ENCODE measurements at places on chromosomes 6 and 20. TPM values are rescaled to one million over a fixed set of nuclear protein-coding genes. Genes with fewer than 3 reads are reported as not detected.
A peak's percentile ranks its signal among the peaks of the same experiment; 100 is the strongest.

WFDC5 gene
- not detected for total RNA-seq

NPEPL1 gene
- 29.7 TPM for total RNA-seq

ATAT1 gene
- total RNA-seq: 2.6 TPM

FRS3 gene
- 4.1 TPM for total RNA-seq

MYLK4 gene
- 0.50 TPM for total RNA-seq

DNA sequence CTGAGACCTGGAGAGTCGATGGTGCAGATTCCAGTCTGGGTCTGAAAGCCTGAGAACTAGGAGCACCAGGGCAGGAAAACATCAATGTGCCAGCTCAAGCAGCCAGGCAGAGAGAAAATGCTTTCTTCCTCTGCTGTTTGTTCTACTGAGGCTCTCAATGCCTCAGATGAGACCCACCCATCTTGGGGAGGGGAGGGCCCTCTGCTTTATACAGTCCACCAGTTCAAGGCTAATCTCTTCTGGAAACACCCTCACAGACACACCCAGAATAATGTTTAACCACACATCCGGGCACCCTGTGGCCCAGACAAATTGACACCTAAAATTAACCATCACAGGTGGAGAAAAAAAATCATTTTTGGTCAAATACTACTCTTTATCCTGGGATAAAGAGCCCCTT lies 89.3 kb upstream of the SLC22A23 start:
- H3K36me3 ChIP-seq: no peaks in the 10 kb centered on the region
- no peak overlapping the region for H3K27ac ChIP-seq
- no peaks in the 10 kb centered on the region for H3K27me3 ChIP-seq
- H3K4me1 ChIP-seq: no peaks in the 10 kb centered on the region

DNA sequence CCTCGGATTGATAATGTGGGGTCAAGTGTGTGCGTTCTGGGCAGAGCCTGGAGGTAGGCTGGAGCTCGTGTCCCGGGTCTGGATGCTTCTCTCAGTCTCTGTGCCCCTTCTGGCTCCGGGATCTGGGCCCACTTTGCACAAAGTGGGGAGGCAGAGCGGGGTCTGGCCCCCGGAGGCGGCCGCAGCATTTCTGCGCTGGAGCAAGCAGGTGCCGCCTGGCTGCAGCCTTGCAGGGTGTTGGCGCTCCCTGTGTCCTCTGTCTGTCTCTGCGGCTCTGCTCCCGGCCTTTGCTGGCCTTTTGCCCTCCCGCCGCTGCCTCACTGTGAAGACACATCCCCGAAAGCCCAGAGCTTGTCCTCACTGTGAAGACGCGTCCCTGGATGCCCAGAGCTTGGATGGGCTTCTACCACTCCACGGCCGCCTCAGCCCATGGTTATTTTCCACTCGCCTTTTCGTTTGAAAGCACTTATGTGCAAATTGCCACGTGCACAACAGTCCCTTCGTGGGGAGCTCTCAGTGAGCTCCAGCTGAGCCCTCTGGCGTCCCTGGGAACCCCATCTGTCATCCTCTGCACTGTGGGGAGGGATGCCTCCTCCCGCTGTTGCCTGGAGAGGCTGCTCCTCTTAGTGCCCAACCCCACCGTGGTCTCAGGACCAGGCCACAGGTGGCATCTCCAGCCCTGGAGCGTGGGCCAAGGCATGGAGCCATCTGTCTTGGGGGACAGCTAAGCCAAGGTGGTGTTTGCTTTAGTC lies 17.4 kb downstream of the SLCO4A1 start:
- no peaks in the 10 kb centered on the region for H3K36me3 ChIP-seq
- H3K4me1 ChIP-seq: peaks cover under 1% of the 10 kb centered on the region
- H3K4me3 ChIP-seq: no peak overlapping the region
- no peak overlapping the region for H3K27ac ChIP-seq
- H3K27me3 ChIP-seq: peaks cover 6% of the 10 kb centered on the region

DNA sequence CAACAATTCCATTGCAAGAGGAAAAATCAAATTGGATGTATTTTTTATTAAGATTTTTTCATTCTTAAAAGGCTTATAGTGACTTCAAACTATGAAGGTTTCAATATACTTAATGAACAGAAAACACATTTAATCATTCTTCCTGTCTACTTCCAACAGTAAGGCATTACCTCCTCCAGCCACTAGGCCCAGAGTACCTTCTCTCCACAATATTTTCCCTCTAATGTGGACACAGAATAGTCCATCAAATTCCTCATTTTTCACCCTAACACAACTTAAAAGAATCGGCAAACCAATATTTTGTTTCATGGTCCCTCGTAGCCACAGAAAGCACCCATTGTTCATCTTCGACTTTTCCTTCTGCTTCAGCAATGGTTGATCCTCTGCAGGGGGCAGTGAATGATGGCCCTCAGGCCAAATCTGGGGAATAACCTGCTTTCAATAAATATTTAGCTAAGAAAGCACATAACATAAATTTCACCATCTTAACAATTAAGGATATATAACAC lies 335.4 kb upstream of the ID4 start:
- H3K36me3 ChIP-seq: no peaks in the 10 kb centered on the region
- no peaks in the 10 kb centered on the region for H3K4me1 ChIP-seq
- H3K27ac ChIP-seq: no peak overlapping the region
- no peak overlapping the region for H3K4me3 ChIP-seq
- H3K27me3 ChIP-seq: no peaks in the 10 kb centered on the region
- no peak for DNase-seq

DNA sequence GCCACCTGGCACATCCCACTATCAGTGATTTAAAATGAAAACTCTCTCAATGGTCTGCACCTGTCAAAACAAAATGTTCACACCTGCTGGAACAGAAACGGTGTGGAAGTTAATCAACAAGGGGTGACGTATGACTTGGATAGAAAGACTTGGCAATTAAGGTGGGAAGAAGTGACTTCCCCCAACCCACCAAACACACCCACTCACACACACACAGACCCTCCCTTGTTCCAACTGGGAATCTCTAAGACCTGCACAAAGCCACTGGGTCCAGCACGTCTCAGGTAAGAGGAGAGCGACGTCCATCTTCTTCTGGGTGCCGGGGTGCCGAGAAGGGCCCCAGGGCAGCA lies 25.1 kb upstream of the TCFL5 start:
- no peaks in the 10 kb centered on the region for H3K4me1 ChIP-seq
- DNase-seq: no peak
- H3K27ac ChIP-seq: no peak overlapping the region
- no peak overlapping the region for H3K4me3 ChIP-seq
- H3K36me3 ChIP-seq: peaks cover 16% of the 10 kb centered on the region

DNA sequence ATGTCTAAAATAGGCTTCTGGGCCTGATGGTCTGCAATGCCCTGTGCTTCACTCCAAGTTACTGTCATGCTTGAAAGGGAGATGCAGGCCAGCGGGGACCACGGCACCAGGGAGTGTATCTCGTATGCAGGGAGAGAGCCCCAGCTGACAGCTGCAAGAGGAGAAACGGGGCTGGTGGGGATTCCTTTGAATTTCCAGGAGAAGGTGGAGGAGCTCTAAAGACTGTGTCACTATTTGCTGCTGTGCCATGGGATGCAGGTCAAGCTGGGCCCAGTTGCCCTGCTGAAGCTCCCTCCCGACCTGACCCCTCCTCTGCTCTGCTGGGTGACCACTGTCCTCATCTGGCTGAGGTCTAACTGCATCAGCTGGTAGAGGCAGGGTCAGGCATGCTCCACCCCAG lies 989 bp downstream of the CST1 start:
- no peak for DNase-seq
- no peak overlapping the region for H3K27ac ChIP-seq
- no peaks in the 10 kb centered on the region for H3K27me3 ChIP-seq
- peaks cover 2% of the 10 kb centered on the region for H3K4me1 ChIP-seq

DNA sequence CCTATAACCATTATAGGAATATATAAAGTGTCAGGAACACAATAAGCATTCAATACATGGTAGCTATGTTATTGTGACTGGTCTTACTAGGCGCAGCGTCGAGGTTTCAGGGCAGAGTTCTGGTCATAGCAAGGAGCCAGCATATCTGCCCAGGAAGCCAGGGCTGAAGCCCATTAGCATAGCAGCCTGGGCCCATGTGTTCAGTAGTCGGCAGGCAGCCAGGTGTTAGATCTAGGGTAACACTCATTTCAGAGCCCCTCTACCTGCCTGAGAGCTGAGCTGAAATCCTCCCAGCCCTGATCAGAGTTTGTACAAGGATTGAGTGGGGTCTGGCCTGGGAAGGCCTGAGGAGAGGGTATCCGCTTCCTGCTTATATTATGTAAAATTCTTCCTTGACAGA lies 32.1 kb downstream of the C20orf173 start:
- H3K27me3 ChIP-seq: no peaks in the 10 kb centered on the region
- peaks cover 3% of the 10 kb centered on the region for H3K36me3 ChIP-seq
- H3K27ac ChIP-seq: peak overlapping the region; percentile 57
- no peaks in the 10 kb centered on the region for H3K4me1 ChIP-seq
- DNase-seq: no peak

- H3K4me3 ChIP-seq: no peak overlapping the region
- H3K27ac ChIP-seq: no peak overlapping the region
- H3K36me3 ChIP-seq: no peaks in the 10 kb centered on the region
- H3K27me3 ChIP-seq: no peaks in the 10 kb centered on the region
- no peaks in the 10 kb centered on the region for H3K4me1 ChIP-seq
- DNase-seq: no peak
Measured at GRCh38 chr6:5339786-5340185, 78.5 kb downstream of the FARS2 start.

DNA sequence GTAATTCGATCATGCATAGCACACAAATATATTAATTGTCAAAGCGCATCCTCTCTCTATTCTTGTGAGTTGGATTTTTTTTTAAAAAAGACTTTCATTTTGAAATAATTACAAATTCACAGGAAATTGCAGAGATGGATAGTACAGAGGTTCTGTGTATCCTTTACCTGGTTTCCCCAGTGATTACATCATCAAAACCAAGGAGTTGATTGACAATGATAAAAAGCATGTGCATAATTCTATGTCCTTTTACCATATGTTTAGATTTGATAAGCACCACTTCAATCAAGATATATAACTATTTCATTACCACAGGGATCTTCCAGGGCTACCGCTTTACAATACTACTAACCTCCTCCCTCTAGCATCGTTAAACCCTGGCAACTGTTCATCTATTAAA lies 40.2 kb downstream of the CCN2 start:
- no peaks in the 10 kb centered on the region for H3K36me3 ChIP-seq
- H3K4me3 ChIP-seq: no peak overlapping the region
- no peaks in the 10 kb centered on the region for H3K4me1 ChIP-seq

- H3K27me3 ChIP-seq: no peaks in the 10 kb centered on the region
- no peaks in the 10 kb centered on the region for H3K4me1 ChIP-seq
- H3K4me3 ChIP-seq: no peak overlapping the region
- H3K27ac ChIP-seq: no peak overlapping the region
- no peak for DNase-seq
Measured at GRCh38 chr6:99507648-99508047, 7.6 kb downstream of the USP45 start.

DNA sequence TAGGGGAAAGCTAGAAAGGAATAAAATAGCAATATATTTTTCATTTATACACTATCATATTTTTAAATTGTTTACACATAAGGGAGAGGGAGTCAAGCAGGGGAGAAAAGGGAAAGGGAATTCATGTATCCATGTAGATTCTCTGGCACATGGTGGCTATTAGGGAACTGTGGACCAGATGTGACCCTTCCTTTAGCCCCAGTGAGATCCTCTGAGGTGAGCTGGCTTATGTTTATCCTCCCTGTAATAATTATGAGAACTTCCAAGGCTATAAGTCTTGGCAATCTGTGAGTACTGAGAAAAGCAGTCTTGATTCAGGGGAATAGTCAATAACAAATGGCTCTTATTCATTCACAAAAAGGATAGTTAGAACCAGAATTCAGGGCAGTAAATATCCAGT lies 42.6 kb downstream of the TSBP1 start:
- H3K36me3 ChIP-seq: no peaks in the 10 kb centered on the region
- H3K4me1 ChIP-seq: no peaks in the 10 kb centered on the region
- no peak for DNase-seq
- H3K27me3 ChIP-seq: no peaks in the 10 kb centered on the region

DNA sequence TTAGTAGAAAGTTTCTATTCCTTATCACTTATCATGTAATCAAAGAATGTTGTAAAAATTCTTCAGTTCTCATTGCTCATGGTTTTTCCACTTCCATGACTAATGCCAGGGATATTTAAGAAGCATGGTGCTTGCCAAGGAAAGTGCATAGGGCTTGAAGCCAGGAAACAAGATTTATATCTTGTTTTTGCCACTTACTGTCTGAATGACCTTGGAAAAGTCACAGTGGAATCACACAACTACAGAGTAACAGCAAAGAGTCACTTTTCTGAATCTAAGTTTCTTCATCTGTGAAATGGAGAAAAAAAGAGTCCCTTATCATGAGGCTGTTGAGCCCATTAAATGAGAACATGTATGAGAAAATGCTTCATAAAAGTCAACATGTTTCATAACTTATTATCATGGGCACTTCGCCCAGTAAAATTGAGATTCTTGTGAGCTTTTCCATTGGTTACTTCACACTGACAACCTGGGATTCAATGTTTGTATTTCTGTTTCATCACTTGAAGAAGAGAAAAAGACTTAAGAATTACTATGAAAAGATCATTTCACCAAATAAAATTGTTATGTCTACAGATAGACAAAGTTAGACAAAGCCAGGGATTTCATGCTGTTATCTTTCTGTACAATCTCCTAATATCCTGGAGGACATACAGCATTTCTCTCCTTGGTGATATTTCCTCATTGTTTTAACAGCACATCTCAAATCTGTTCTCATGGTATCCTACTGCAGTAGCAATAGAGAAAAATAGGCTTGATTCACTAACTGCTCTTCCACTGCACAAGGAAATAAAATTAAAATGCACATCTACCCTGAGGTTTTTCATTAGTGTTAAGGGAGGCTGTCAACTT lies 7.6 kb upstream of the BMP5 start:
- no peak for DNase-seq
- no peak overlapping the region for H3K4me3 ChIP-seq
- no peaks in the 10 kb centered on the region for H3K4me1 ChIP-seq
- H3K27me3 ChIP-seq: no peaks in the 10 kb centered on the region
- no peak overlapping the region for H3K27ac ChIP-seq

DNA sequence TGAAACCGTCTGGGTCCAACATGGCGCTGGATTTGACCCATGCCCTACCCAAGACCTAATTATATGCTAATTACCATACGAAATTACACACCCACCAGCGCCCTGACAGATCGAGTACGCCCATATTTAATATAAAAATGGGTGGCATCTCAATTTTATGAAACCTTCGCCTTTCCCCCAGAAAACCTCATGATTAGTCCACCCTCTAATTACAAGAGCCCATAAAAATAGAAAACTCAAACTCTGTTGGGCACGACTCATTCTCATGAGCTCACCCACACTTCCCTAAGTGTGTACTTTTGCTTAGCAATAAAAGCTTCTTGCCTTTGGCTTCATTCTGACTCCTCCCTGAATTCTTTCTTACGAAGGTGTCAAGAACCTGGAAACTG lies 136.4 kb downstream of the OR2B2 start:
- H3K27ac ChIP-seq: no peak overlapping the region
- peaks cover 62% of the 10 kb centered on the region for H3K27me3 ChIP-seq
- H3K4me1 ChIP-seq: peaks cover 5% of the 10 kb centered on the region
- no peak overlapping the region for H3K4me3 ChIP-seq
- H3K36me3 ChIP-seq: no peaks in the 10 kb centered on the region
- DNase-seq: no peak

DNA sequence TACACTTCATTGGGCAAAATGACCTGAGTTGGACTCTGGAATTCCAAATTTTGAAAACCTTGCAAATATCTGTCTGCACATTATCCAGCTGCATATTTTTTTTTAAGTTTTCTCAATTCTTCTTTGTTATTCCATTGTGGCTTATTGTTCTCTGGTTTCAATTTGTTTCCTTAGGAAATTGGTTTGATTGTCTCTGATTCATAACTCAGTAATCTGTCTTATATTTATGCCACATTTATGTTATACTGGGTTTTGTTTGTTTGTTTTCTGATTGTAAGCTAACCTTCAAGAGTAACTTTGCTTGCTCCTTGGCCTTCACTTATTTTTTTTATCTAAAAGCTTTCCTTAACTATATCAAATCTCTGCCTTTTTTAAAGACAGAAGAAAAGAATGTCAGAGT lies 193.3 kb upstream of the PLCB4 start:
- no peak for DNase-seq
- H3K4me3 ChIP-seq: no peak overlapping the region
- H3K27me3 ChIP-seq: no peaks in the 10 kb centered on the region
- no peak overlapping the region for H3K27ac ChIP-seq
